ENCODE measurements at places on chromosomes 13 and 19.

DNA sequence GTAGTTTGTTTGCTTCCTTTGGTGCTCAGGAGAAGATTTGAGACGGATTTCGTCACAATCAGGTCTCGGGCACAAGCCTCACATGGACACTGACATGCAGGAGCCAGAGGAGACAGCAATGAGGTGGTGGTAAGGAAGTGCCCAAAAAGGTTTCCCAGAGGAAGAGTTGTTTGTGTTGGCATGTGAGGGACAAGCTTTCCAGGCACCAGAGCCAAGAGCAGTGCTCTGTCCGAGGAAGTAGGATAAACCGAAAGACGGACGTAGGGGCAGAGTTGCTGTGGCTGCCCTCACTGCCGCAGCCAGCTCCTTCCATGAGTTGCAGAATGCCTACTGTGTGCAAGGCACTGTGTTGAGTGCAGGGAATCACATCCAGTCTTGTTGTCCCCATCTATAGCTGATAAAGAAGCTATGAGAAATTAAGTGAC lies 27.7 kb downstream of the SAE1 start:
- no peak for DNase-seq

- DNase-seq: no peak
Observed at GRCh38 chr13:72255908-72256307, 388.9 kb upstream of the DACH1 start.

DNA sequence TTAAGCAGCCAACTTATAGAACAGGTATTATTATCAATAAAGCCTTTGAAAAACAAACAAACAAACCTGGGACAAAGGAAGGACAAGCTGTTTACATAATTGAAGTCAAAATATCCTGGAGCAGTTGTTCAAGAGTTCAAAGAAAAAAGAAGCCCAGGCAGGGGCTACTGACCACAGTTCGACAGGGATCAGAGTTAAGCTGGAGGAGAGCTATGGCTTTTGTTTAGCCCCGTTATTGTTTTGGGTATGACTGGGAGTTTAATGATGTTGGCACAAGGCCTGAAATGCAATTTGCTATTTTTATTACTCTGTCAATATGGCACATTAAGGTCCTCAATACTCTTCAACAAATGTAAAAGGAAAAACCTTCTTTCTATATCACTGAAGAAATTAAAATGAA lies 624.4 kb upstream of the KLHL1 start:
- no peak for DNase-seq

GRCh38 chr13:30664689-30665275 lies 47.1 kb downstream of the USPL1 start:
- DNase-seq: no peak

DNA sequence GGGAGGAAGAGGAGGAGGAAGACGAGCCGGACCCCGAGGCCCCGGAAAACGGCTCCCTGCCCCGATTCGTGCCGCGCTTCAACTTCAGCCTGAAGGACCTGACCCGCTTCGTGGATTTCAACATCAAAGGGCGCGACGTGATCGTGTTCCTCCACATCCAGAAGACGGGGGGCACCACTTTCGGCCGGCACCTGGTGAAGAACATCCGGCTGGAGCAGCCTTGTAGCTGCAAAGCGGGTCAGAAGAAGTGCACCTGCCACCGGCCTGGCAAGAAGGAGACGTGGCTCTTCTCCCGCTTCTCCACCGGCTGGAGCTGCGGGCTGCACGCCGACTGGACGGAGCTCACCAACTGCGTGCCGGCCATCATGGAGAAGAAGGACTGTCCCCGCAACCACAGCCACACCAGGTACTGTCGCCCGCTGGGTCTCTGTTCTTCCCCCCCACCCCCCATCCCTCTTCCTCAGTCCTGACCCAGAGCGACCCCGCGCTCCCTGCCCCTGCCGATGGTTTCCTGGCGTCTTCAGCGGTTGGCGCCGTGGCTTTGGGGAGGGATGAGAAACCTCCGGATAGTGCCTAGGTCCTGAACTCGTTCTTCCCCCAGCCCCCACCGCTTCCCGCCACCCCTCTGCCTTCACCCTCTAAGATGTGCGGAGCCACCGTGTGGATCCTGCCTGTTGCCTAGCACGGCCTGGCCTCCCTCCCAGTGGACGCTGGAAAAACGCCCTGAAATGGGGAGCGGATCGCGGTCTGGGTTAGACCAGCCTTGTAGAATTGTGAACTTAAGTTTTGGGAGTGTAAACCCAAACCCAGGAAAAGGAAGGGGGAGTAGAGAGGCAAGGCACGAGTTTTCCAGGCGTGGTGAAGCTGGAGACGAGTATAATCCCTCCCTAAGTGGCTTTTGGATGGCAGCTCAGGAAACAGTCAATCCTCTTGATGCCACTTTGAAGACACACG lies 1.5 kb downstream of the HS6ST3 start:
- DNase-seq: no peak

- DNase-seq: no peak
Observed at GRCh38 chr19:54047616-54048015, 16.1 kb downstream of the VSTM1 start.

DNA sequence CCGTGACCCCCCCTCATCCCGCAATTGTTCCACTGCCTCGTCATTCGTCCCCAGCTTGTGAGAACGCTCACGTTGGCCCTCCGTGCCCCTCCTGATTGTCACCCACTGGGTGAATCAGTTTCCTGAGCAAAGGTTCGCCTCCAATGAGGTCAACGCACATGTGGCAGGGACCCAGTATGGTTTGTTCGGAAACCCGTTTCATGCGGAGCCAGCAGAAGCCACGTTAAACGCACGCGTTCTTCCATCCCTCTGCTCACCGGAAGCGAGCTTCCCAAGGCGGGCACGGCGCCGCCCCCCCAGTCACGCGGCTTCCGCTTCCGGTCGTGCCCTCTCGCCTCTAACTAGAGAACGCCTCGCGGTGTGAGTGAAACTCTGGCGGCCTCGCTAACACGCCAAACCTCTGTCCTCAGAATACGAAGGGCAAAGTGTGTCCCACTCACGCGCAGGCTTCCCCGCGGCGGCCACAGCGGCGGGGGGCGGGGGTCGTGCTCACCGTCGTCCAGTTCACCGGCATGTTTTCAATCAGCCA lies 18.0 kb upstream of the CFAP97D2 start:
- DNase-seq: no peak

DNA sequence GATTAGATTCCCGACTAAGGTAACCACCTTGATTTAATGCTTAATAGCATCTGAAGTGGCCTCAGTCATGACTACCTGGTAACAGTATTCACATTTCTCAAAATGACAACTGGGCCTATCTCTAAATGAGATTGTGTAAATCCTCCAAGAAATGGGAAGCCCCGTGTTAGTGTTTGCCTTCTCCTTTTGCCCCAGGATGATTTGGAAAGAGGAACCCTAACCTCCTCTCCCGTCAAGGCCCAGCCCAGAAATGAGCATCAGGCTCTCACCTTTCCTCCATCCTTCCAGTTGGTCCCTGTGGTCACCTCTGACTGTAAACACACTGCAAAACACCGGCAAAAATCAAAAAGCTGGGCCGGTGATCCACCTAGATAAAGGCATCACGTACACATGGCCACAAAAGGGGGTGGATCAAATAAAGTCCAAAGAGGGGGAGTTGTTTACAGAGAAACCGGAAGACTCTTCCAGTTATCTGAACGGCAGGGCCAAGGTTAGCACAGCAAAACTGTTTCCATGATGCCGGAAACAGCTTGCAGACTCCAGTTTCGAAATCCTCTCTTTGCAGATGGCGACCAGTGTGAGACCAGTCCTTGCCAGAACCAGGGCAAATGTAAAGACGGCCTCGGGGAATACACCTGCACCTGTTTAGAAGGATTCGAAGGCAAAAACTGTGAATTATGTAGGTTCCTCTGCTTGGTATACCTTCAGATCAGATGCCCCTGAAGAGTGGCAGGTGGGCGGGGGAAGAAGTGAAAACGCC lies 16.4 kb downstream of the F10 start:
- no peak for DNase-seq

- DNase-seq: no peak
Observed at GRCh38 chr13:98972059-98972458, 5.8 kb downstream of the DOCK9 start.

GRCh38 chr19:14148751-14149410 lies 12.5 kb upstream of the ASF1B start:
- DNase-seq: no peak

DNA sequence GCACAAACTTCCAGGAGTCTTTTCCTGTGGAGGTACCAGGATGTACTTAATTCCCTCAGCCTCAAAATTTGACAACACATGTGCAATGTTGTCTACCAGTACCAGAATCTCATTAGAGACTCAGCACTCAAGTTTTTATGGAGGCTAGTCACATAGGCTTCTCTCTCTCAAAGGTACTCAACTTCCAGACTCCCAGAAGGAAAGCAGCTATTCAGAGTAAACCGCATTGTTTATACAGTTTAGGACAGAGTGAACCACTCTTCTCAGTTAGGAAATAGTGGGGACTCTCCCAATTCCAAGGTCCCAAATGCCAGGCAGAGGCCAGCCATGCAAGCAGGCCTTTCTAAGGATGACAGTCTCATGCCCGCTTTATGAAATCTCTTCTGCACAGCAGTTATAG lies 8.5 kb upstream of the C1QTNF9B start:
- DNase-seq: no peak

DNA sequence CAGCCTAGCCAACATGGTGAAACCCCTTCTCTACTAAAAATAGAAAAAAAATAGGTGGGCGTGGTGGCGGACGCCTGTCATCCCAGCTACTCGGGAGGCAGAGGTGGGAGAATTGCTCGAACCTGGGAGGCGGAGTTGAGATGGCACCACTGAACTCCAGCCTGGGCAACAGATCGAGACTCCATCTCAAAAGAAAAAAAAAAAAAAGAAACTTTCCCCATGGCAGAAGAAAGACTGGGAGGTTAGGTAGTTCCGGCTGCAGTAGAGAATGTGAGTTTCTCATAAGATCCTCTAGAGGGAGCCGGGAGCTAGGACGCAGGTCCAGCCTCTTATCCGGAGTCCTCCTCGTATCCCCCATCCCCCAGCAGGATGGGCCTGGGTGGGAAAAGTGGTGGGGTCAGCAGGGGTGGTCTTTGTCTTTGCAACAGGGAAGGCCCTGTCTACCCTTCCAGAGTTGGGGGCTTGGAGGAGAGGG lies 13.2 kb upstream of the CREB3L3 start:
- no peak for DNase-seq

Measured in activated CD4-positive, alpha-beta T cell treated with anti-CD3 and anti-CD28 coated beads, Interleukin-2, amount 50 U/mL, for 4 hours (primary cell).